ENCODE measurements at places on chromosomes 3 and 15.

- DNase-seq, result no peak
Observed at GRCh38 chr3:160472344-160472743, 22.8 kb upstream of the TRIM59 start.

- no peak for DNase-seq
Observed at GRCh38 chr3:172654470-172654869, 56.4 kb downstream of the NCEH1 start.

- DNase-seq, result no peak
Observed at GRCh38 chr3:23129117-23129516, 74.0 kb upstream of the UBE2E2 start.

DNA sequence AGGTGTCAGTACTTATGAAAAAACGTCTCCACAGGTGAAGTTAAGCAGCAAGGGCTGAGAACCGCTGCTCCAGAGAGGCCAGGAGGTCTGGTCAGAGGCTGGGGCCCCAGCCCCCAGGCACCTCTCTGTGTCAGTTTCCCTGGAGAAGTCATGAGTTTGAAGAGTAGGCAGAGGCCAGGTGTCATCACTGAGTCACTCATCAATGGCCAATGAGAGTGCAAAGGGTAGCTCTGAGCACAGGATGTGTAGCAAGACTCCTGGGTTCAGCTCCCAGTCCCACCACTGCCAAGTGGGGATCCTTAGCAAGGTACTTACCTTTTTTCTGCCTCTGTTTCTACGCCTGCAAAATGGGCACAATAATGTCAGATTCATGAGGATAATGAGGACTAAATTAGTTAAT lies 47.9 kb downstream of the CORO2B start:
- no peak for DNase-seq

DNA sequence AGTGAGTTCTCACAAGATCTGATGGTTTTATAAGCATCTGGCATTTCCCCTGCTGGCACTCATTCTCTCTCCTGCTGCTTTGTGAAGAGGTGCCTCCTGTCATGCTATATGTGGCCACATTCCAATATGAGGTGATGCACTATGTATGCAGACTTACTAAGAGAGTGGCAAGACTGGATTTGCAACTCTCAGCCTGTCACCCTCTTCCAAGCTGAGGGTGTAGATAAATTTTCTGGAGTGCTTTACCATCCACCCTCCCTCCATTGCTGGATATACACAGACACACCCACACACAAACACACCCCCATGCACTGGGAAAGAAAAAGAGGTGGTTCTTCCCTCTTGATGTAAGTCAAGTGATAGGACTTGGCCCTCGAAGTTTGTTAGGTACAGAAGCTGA lies 30.2 kb upstream of the CHMP2B start:
- DNase-seq, result no peak

GRCh38 chr15:32870240-32871033 lies 152.6 kb downstream of the GREM1 start:
- no peak for DNase-seq

DNA sequence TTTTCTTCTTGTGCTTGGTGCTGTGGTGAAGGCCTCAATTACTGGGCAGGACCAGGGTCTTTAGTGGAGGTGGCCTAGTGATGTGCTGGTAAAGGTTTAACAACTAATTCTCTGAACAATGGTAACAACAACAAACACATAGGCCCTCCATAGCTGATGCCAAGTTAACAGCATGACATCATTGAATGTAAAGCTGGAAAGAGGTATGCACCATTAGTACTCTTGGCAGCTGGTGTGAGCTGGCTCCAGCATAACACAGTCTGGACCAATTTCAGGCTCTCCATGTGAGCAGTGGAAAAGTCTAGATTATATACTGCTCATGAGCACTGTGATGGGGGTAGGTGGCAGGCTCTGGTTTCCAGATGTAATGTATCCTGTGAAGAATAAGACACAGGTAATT lies 61.8 kb downstream of the SLC7A14 start:
- DNase-seq, result no peak
